ENCODE measurements at places on chromosomes 7 and 10.

- DNase-seq: no peak
Measured at GRCh38 chr7:130182990-130183389, 22.2 kb downstream of the TMEM209 start.

DNA sequence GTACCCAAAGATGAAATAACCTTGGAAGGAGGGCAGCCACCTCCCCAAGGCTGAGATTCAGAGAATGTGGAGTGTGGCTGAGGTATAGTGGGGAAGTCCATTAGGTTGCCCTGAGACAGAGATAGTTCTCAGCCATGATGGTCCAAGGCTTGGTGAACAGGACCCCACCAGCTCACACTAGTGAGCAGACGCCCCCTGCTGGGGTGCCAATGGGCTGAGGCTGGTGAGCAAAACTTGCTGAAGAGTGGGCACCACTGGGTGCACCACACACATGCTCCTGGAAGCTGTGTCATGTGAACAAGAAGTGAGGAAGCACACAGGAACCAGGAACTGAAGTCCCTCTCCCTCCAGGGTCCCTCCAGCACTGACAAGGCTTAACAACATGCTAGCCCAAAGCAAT is 8.9 kb downstream of the FBXL13 start:
- DNase-seq: no peak

- DNase-seq: no peak
Measured at GRCh38 chr7:22809902-22810642, 12.6 kb downstream of the TOMM7 start.

GRCh38 chr7:91107460-91107859 is 156.8 kb upstream of the FZD1 start:
- no peak for DNase-seq

GRCh38 chr7:158067931-158068482 is 519.6 kb downstream of the PTPRN2 start:
- DNase-seq: no peak

DNA sequence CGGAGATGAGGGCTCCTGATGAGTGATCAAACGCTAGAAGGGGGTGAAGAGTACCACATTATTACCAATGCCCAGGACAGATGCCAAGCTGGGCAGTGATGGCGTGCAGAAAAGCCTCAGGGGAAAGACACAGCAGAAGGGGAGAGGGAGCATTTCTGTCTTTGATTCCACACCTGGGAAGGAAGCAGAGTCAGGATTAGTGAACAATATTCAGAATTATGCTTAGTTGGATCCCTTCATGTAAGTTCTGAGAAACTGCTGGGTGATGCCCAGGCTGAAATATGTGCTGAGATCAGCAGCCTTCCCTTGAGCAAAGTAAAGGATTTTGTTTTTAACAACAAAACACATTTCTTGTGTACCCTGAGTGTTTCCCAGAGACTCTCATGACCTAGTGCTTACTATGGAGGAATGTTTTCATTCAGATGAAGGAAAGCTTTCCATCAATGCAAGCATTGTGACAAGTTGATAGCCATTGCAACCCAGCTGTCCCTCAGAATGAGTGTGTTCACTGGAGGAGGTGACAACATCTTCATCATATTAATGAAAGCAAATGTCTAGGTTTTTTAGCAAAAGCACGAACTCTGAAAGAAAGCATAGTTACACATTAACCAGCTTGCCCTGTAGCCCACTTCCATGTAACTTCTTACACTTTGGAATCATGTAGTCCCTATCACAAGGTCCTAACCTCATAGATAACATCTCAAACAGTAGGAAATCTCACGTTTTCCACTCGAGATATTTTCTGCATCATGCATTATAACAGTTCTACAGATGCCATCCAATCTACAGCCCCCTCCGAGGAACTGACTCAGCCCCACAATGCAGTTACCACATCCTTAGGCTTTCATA is 23.8 kb upstream of the AKR1C1 start:
- no peak for DNase-seq

GRCh38 chr10:79001082-79001885 is 67.5 kb upstream of the ZMIZ1 start:
- DNase-seq: no peak

- no peak for DNase-seq
Measured at GRCh38 chr7:30750683-30751650, 968 bp upstream of the INMT start.

DNA sequence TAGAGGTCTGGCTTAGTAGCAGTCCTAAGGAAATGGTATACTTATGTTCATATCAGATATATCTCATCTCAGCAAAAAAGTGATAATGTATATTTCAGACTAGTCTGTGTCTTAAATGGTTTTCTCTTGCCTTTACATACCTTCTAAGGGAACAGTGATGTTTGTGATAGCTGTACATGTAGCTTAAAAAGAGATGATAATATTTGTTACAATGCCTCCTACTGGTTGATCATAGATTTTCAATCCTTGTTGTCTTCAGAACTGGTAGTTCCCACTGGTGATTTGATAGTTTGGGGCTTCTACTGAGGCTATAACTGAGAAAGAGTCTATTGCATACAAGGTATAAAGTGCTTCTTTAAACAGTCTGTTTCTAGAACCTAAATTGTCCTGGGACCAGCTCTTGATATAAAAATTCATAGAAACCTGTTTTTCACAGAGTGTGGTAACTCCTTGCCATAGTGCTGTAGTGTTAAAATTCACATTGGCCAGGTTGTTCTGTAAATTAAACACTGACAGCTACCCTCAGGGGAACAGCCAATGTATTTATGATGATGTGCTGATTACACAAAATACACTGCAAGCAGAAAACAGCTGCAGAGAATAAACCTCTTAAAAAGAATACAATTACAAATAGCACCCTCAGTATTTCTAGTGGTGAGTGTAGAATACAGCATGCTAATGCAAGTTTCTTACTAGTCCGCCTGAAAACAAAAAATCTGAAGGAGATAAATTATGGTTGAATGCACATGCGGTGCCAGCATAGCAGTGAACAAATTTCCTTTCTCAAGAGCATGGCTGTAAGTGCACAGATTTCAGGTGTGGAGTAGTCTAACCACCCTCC is 90.3 kb downstream of the BTRC start:
- no peak for DNase-seq

DNA sequence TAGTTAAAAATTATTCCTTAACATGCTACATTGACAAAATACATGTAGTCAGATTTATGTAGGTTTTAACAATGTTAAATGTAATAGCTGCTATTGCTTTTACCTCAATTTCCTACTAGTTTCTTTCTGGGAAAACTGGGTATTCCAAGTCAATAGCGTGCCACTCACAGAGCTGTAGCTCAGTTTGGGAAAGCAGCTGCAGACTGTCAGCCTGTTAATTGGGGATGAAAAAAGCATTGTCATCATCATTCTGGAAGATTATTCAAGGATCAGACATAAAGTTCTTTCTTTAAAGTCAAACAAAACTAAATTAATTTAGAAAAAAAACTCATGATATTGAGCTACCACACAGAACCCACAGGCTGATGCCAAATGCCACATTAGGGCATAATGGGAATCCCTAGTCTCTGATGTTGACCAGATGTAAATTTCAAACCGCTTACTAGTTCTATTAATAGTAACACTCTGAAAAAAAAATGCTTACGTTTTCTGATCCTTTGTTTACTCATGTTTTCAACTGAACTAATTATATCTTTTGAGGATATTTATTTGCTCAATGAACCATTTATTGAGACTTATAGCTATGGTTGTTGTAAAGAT is 19.6 kb upstream of the AGMO start:
- DNase-seq: no peak

- DNase-seq: no peak
Measured at GRCh38 chr10:42974693-42975002, 102.2 kb upstream of the RET start.

DNA sequence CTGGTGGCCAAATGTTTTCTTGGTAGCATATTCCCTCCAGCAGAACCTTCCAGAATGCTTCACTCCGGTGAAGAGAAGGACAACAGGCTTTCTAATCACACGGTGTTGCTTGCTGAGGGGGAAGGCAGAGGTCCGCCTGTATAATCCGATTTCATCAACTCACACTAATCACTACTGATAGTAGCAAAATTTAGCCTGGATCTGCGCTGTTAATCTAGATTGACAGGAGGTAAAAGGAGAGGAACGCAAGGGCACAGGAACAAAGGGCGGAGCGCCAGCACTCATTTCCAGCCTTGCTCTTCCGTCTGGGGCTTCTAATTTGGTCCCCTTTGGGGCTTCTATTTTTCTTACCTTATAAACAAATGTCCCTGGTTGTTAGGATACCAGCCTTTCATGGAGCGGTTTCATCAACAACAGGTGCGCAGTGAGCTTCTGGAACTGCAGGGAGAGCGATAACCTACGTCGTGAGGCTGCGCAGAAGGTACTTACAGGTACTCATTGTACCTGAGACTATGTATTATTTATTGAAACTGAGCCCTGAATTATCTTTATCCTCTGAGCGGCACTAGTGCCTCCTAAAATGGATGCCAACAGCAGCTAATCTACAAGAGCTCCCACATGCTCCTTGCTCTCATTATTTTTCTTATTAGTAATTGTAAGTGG is 150.6 kb downstream of the CACNB2 start:
- DNase-seq: no peak

DNA sequence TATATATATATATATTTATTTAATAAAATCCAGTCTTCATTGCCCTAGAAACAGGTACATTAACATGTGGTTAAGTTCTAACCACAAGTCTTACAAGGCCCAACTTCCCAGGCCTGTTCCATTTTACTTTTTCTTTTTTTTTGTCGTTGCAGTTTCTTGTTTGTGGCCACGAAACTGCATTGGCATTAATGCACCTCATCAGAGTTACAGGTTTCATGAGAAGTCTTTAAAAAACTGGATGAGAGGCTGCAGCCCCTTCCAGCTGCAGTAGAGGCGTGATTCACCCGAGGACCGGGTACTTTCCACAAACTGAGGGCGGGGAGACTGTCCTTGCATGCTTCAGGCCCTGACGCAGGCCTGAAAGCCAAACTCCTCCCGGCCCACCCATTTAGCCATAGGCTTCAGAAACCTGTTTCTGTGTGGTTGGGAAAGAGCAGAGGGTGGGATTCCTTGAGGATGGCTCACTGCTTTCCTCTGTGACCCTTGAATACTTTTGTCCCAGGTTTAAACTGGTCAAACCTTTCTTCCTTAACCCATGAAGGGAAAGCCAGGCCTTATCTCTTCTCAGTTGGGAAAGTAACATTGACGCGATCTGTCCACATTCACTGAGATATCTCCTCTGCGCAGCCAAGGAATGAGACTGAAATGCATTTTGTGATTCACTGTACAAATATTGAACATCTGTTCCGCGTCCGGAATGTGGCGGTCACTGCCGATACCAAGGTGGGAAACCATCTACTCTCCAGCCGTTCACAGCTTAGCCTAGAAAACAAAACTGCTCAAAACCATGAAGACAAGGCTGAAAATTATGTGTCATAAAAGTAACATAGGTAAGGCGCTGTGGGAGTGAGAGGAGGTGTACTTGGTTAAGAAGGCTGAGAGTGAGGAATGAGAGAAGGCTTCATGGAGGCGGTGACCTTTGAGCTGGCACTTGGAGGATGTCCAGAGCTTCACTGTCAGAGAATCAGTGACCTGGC is 311.7 kb downstream of the GATA3 start:
- no peak for DNase-seq

GRCh38 chr10:29239569-29240472 is 49.0 kb upstream of the LYZL1 start:
- DNase-seq: no peak

DNA sequence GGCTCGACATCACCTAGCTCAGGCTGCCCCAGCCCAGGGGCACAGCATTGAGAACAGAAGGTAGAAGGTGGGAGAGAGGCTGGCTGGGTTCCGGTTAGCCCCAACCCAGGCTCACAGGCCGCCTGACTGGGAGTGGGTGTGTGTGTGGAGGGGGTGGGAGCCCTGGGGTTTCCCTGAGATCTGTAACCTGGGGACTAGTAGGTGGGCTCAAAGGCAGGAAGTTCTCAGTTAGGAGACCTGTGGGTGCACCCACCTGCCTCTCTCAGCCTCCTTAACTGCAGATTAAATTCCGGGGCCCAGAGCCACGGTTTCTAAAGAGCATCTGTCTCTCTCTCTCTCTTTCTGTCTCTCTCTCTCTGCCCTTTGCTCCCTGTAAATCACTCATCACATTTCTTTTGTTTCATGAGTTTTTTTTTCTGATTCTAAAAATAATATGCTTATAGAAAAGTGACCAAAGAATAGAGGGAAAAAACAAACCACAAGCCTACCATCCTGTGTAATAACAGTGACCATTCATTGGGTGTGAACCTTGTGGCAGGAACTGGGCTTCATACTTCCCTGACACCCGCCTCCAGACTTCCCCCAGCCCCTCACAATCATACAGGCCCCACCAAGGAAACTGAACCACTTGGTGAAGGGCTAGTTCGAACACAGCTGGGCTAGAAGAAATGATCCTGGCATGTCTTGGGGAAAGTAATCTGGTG is 83.4 kb upstream of the SMNDC1 start:
- DNase-seq: no peak

- no peak for DNase-seq
Measured at GRCh38 chr10:31418481-31418880, 99.5 kb downstream of the ZEB1 start.

DNA sequence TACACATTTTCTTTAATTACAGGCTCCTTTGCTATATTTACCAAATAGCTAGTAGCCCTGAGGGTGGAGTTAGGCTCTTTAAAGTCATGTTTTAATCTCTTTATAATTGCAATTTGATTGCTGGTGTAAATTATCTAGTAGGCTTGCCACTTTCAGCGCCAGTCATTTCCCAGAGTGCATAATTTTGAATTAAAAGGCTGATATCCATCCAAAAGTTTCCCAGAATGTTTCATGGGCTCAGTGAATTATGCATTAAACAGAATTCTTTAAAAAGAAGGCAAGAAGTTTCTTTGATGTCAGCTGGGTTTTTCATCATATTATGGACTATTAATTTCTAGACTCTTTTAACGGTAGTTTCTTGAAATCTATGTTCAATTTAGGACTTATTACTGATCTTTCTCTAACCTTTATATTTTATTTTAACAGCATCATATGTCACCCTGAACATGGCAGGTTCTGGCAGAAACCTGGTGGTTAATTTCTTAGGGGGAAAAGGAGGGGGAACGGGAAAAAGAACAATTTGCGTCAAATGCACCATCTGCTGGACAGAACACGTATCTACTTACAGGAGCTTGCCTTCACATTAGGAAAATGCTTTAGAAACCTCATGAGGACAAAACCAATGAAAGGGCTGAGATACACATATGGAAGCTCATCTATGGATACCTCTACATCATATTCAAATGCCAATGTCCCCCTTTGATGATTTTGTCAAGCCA is 171.1 kb downstream of the GRM3 start:
- no peak for DNase-seq

All from fibroblast of skin of left biceps (primary cell).